Left lobe of liver (tissue), 2 donors: ENCODE measurements at places on chromosomes 16 and 17.
A peak's percentile ranks its signal among the peaks of the same experiment; 100 is the strongest.

- DNase-seq, result no peak
Measured at GRCh38 chr17:61809816-61810392, 53.4 kb downstream of the BRIP1 start.

DNA sequence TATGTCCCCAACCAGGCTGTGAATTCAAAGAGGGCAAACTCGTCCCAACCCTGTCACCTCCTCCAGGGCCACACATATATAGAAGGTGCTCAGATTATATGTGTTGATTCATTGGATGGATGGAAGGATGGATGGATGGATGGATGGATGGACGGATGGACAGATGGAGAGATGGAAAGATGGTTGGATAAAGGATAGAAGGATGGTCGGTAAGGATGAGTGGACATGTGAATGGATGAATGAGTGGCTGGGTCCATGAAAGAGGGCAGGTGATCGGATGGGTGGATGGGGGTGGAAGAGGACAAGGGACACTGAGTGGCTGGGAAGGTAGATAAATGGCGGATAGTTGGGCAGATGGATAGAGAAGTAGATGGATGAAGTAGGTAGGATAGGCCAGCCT, 30.1 kb downstream of the TRPV3 start:
- DNase-seq, result no peak

DNA sequence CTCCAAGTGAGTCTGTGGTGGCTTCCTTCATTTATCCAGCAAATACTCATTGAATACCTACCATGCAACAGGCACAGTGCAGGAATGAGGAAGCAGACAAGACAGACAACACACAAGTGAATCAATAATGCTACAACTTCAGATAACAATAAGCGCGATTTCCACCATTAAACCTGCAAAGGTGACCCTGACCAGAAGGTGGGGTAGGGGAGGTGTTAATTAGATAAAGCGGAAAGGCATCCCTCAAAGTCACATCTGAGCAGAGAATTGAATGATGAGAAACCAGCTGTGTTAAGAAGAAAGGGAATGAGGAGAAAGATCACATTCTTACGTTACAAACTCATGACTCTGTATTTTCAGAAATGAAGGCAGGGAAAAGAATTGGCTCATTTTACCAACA, 26.3 kb downstream of the ZZEF1 start:
- no peak for DNase-seq

DNA sequence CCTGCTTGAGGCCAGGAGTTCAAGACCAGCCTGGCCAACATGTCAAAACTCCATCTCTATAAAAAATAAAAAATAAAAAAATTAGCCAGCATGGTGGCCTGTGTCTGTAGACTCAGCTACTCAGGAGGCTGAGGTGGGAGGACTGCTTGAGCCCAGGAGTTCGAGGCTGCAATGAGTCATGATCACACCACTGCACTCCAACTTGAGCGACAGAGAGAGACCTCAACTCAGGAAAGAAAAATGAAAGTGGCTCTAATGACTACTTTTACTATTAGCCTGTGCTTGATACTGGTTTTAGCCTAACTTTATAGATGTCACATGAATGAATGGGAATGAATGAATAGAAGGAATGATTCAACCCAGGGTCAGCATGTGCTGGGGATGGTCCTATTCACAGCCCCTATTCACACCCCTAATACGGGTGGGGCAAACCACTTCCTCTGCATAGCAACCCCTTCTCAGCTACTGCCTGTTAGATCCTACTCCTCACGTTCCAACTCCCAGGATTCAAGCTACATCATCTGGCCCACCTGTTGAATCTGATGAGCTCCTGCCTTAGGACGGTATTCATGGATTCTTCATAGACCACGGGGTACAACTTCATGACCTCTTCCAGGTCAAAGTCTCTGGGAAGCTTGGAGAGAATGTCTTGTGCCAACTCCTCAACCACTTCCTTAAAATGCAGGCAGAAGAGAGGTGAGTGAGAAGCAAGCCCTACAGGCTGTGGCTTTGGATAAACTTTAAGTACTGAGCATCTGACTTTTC, 40.5 kb downstream of the LYRM1 start:
- no peak for DNase-seq

- no peak for DNase-seq
Measured at GRCh38 chr17:75088465-75089417, 987 bp downstream of the SLC16A5 start.

DNA sequence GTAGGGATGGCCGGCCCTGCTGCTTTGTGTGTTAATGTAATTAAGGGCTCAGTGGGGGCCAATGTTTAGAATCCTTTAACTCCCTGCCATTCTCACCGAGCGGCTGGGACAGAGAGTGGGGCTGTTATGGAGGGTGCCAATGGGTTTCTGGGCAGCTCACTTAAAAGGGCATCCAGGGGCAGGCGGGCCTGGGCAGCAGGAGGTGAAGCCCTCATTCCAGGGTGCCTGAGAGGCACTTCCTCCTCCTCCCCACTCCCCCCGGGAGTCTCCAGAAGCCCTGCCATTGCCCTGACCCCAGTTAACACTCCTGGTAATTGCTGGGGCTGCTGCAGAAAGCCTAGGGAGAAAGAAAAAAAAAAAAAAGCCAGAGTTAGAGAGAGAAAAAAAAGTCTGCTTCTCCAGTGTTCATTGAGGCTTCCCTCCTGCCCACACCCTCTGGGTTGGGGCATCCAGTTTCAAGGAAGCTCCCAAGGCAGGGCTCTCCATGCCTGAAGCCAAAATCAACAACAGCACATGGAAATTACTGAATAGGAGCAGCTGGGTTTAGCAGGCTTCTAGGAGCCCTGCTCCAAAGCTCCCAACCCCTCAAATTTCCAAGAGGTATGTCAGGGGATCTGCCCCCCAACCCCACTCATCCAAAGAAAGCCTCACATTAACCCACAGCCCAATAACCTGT, 28.0 kb downstream of the CUEDC1 start:
- no peak for DNase-seq

- DNase-seq, result no peak
Measured at GRCh38 chr17:74749279-74750038, 1.0 kb downstream of the NHERF1 start.

DNA sequence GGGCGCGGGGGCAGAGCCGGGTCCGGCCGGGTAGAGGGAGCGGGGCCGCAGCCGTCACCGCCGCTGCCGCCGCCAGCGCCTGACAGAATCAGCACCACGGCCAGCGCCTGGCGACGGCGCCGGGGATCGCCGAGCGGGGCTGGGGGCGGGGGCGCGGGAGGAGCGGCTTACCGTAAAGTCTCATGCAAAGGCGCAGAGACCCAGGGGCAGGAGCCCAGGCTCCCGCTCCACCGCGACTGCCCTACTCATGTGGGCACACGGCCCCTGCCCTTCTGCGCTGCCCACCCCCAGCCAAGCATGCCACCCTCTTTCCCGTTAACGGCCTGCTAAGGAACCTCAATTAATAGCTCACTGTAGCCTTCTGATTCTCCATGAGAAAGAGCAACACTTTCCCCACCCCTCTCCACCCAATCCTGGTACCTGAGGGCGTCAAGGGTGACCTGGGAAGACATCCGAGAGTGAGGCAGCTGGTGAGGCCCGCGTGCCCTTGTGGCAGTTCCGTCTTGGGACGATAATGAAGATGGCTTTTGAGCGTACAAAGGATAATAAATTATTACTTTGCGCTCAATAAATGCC, at the start of gene SEZ6:
Gene SEZ6, minus strand, starts transcription at position 98 of the 576 bp plus-strand sequence. CDS start 164 bp downstream, outside the sequence.
- DNase-seq, result peak; percentile 69

DNA sequence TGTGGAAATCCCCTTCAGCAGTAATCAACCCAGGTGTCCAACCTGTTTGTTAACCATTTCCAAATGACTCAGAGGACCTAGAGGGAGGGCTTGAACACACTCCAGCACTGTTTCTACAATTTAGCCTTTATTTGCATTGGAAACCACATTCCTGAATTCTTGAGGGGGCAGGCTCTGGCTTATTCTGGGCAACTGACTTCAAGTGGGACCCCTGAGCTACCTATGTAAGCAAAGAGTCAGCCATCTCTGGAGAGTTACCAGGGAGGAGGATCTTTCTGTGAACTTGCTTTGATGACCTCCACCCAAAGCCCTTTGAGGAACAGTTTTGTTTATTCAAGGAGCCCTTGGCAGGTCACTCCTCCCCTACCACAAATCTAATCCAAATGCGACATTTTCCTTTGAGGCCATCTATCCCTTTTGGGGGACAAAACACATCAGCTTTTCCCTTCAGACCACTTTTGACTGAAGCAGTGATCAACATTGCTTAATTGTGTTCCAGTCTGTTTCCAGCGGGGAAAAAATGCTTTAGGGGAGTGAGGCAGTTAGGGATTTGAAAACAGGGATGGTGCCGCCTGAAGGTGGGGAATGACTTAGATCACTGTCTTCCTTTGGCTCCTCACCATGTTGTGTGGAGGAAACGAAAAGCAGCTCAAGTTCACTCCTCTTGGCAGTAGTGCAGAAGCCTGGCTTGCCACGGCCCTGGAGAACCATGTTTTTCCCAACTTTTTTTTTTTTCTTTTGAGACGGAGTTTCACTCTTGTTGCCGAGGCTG, 46.2 kb downstream of the TUBD1 start:
- DNase-seq, result peak; percentile 52

DNA sequence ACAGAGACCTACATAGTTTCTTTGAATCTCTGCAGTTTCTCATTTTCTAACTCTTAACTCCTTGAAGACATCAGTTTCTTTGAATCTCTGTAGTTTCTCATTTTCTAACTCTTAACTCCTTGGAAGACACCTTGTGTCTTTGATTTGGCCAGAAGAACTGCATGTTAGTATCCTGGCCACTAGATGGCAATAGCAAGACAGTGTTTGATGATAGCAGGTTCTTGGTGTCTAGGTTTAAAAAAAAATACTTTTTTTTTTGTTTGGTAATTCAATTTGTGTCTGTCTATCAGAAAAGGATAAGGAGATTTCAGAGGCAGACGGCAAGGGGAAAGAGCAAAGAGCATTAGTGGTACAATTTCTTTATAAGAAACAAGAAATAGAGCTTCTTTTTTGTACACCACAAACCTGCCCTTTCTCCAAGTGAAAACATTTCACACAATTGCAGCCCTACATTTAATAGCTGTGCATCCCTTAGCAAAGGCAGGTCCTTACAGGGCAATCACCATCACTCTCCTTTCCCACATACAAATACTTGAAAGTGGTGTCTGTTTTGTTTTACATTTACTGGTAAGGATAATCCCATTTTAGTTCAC, 1324.9 kb upstream of the CDH8 start:
- no peak for DNase-seq

DNA sequence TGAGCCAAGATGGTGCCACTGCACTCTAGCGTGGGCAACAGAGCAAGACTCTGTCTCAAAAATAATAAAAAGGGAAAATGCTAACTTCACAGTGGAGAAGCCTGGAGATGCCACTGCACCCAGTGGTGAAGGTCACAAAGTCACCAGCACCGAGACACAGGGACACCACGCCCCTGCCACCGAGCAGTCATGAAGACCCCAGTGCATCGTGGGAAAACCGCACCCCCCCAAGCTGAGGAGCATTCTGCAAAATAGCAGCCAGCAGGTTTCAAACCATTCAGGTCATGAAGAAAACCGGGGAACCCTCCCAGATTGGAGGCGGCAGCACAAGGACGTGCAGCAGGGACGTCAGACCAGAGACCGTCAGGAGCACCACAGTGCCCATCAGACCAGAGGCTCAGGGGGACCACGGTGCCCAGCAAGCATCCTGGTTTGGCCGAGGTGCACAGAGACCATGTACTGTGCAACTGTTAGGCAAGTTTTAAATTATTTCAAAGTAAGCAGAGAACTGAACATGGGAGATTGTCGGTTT, 13.7 kb downstream of the CHMP1A start:
- DNase-seq, result no peak
